ENCODE measurements at places on chromosomes 6 and 20.

- DNase-seq = no peak
Observed at GRCh38 chr6:30007132-30007764, 53.8 kb upstream of the POLR1H start.

GRCh38 chr6:21556968-21557721 is 36.4 kb upstream of the SOX4 start:
- DNase-seq = no peak

DNA sequence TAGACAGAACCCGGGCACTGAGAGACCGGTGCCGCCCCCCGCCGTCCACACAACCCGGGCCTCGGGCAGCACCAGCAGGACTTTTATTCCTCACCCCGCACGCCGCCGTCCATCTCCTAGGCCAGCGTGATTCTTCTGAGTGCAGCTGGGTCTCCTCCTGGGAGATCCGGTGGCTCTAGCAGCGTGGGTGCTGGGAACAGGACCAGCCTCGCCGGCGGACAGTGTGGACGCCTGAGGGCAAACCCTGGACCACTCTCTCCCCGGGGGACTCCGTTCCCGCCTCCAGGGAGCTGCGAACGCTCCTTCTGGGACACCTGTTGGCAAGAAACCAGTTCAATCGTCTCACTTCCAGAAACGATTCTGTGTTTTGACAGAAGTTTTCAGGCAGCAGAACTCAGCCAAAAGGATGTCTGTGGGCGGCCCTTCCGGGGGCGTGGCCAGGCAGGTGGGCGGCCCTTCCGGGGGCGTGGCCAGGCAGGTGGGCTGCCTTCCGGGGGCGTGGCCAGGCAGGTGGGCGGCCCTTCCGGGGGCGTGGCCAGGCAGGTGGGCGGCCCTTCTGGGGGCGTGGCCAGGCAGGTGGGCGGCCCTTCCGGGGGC is 130.7 kb downstream of the DLL1 start:
- no peak for DNase-seq

GRCh38 chr6:54094293-54094692 is 16.9 kb upstream of the MLIP start:
- no peak for DNase-seq

GRCh38 chr6:46895930-46896329 is 25.8 kb downstream of the ADGRF5 start:
- no peak for DNase-seq

- DNase-seq = no peak
Observed at GRCh38 chr6:110567957-110568696, 91.7 kb upstream of the SLC22A16 start.
